NCI-H187 treated with DMSO at 0.1 percent for 48 hours (cell line): ENCODE measurements at places on chromosomes 6 and 20.

DNA sequence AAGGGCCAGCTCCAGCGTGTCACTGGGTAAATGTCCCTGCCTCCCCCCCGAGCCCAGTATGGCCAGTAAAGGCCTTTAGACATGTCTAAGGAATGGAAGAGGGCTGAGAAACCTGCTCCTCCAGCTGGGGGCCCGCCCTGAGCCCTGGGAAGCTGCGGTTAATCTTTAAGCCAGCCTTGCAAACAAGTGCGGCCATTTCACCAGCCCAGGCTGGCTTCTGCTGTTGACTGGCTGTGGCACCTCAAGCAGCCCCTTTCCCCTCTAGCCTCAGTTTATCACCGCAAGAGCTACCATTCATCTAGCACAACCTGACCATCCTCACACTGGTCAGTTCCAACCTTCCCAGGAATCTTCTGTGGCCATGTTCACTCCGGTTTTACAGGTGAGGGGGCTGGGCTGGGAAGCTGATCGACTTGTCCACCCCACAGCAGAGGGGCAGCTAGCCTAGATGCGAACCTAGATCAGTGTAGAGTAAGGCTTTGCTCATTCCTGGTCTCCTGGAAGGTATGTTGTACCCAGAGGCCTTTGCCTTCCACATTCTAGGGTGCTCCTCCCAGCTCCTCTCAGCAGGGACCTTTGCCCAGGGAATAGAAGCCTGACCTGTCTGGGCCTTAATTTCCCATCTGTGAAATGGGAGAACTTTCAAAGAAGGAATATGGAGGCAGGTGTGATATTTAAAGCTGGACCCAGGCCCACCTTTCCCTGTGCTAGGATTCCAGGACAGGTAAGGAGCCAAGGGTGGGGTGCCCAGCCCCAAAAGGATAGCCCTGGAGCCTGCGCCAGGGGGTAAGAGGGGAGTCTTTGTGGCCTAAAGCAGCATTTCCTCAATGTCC lies 1.2 kb upstream of the SRC start:
- no peak for DNase-seq

DNA sequence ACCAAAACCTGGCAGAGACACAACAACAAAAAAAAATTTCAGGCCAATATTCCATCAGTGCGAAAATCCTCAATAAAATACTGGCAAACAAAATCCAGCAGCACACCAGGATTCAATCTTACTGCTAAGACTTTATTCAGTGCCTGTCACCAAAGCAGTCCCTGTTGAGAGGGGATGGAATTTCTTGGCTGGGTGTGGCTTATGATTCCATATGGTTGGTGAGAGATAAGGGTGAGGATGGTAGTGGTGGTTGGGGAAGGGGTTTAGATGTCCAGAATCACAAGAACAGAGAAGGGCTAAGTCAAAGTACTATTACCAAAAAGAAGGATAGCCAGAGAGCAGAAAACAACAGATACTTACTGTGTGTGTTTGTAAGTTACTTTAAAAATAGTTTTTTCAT lies 152.8 kb upstream of the SLC35B3 start:
- DNase-seq, result no peak

GRCh38 chr6:6569811-6570164 lies 18.7 kb upstream of the LY86 start:
- DNase-seq, result no peak

DNA sequence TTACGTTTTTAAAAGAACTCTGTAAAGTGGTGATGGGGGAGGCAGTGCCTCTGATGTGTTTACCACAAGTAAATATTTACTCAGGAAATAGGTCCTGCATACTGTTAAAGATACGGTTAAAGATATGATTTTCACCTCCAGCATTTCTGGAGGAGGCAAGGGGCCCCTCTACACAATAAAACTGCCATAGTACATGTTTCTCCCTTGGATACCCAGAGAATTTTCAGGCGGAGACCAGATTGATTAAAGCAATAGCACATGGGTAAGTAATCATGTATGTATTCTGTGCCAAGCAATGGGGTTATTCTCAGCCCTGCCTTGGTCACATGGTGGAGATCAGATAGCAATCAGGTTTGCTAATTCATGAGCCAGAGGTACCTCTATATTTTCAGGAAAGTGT lies 9.6 kb downstream of the RIPOR2 start:
- no peak for DNase-seq

DNA sequence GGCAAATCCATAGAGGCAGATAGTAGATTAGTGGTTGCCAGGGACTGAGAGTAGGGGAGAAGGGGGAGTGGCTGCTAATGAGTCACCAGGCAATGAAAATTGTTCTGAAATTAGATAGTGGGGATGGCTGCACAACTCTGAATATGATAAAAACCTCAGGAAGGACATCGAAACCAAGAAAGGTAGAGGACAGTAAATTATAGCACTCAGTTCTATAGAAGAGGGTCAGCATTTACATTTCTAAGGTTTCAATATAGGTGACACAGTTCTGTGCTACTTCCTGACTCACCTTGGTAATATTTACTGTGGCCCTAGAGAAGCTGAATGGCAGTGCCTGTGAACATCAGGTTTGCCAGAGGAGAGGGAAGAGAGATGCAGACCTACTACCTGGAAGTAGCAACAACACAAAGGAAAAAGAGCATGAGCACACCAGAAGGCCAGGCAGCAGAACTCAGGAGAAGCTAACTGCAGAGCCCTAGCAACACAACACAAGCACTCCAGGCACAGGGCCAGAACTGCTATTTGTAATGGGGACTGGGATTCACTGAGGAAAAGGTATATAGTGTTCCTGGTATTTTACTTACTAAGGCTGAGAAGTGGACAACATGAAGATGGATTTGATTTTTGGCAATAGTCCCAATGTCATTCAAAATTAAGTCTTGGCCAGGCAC lies 75.9 kb downstream of the PLCG1 start:
- DNase-seq, result no peak

DNA sequence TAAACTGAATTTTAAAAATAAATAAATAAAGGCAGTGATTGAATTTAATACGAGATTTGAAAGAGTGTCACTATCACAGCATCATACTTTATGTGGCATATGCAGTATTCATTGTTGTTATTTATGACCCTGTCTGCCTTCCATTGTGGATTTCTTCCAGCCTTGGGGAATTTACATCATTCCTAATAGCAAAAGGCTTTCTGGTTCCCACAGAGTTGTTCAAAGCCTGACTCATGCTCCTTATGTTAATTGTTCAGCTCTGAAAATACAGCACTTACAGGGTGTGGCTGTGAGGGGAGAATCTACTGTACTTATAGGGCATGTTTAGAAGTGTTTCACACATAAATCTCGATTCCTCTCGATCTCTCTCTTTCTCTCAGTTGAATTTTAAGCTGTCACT lies 54.4 kb downstream of the JAG1 start:
- no peak for DNase-seq
